ENCODE measurements at places on chromosomes 12 and 14. TPM values are rescaled to one million over a fixed set of nuclear protein-coding genes. Genes with fewer than 3 reads are reported as not detected.

DNA sequence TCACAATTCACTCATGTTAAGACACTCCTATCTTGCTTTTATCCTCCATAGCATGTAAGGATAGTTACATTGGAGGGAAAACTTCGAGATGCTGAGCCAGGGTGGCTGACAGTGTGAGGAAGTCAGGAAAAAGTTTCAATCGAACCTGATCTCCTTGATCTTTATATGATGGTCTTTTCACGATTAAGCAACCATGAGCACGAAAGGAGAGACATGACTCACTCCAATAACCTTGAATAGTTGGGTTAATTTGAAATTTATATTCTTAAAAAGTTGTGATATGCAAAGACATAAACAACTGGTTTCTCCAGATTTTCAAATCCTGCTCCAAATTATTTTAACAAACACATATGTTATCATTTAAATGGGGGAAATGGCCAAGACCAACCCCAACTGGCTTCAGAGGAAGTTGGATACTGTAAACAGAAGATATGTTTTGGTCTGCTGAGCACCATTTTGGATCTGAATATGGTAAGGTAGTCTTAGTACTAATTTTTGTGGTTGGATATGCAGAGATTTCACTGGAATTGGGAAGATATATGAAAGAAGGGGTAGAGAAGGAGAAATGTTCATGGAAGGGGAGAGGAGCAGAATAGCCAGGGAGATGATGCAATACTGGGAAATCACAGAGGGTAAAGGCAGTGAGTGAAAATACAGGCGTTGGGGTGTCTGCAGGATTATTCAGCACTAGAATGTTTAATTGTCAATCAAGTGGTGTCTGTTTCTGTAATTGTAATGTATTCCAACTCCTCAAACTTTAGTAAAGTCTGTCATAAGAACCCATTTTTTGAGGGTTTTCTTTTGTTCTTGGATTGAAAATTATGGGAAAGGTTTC is 185.2 kb upstream of the SLC38A2 start:
- no peak overlapping the region for H3K27ac ChIP-seq
- H3K4me3 ChIP-seq = no peak overlapping the region
- H3K4me1 ChIP-seq = no peaks in the 10 kb centered on the region
- no peaks in the 10 kb centered on the region for H3K27me3 ChIP-seq
- peaks cover 23% of the 10 kb centered on the region for H3K36me3 ChIP-seq

DNA sequence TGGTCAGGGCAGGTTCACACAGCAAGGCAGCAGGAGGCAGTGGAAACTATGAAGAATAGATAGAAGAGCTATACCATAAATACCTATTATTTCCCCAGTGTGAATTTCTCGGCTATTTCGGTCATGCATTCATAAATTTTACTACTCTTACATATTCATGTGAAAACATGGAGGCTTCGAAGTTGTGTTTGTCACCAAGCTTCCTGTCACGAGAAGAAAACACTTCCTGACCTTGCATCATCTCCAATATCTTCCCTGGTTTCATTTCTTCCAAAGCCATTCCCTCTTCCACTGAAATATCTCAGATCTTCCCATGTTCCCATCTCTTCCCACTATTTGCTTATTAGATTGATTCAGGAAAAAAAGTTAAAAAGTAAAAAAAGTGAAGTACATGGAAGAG is 80.4 kb downstream of the CPNE8 start:
- H3K4me1 ChIP-seq = no peaks in the 10 kb centered on the region
- no peak for DNase-seq
- no peaks in the 10 kb centered on the region for H3K27me3 ChIP-seq

GRCh38 chr12:131975228-131975627 is 25.5 kb downstream of the EP400 start:
- no peak for DNase-seq
- peaks cover 5% of the 10 kb centered on the region for H3K4me1 ChIP-seq
- H3K27ac ChIP-seq = no peak overlapping the region
- H3K4me3 ChIP-seq = no peak overlapping the region
- peaks cover 3% of the 10 kb centered on the region for H3K36me3 ChIP-seq

ANKRD9 gene
- 8.8 TPM for total RNA-seq

DNA sequence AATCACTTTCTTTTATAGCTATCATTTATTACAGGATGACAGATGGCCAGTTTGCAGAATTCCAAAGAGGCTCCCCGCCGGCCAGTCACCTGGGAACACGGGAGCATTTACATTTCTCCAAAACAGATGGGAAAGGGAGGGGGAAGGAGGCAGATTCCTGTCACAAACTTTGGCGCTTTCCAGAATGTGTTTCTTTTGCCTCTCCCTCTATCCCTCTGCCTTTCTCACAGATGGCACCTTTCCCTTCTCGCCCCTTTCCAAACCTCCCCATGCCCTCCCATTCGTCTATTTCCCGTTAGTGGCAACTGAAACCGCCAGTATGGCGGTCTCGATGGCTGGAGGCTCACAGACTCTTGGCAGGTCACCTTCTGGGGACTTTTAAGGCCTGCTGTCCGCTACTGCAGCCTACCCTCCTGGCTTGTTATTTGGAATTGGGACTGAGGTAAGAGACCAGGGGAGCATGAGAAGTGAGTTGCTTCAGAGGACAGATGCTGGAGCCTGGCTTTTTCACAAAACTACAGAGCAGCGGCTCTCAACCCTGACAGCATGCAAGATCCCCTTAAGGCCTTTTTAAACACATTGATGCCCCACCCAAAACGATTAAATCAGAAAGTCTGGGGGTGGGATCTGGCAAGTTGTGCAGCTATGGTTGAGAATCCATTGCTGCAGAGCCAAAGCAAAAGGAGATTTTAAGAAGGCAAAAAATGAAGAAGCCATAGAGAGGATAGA is 161.5 kb upstream of the VASH1 start:
- no peak for DNase-seq
- peaks cover 3% of the 10 kb centered on the region for H3K27me3 ChIP-seq
- H3K4me3 ChIP-seq = no peak overlapping the region
- H3K27ac ChIP-seq = no peak overlapping the region
- no peaks in the 10 kb centered on the region for H3K4me1 ChIP-seq

DNA sequence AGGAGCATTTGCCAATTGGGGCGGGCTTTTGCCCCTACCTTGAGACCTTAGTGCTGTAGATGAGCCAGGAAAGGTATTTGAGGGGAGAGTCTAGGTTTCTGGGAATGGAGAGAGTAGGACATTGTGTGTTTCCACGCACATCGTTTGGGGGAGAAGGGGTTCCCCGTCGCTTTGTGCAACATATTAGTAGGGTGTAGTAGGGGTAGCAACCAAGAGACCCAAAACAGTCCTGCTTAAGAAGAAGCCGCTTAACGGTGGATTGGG is 694 bp upstream of the PTGES3 start:
- peak overlapping the region; percentile 98 for H3K27ac ChIP-seq
- peak overlapping the region; percentile 100 for H3K4me3 ChIP-seq
- peaks cover 23% of the 10 kb centered on the region for H3K4me1 ChIP-seq
- no peaks in the 10 kb centered on the region for H3K27me3 ChIP-seq
- no peak for DNase-seq

DNA sequence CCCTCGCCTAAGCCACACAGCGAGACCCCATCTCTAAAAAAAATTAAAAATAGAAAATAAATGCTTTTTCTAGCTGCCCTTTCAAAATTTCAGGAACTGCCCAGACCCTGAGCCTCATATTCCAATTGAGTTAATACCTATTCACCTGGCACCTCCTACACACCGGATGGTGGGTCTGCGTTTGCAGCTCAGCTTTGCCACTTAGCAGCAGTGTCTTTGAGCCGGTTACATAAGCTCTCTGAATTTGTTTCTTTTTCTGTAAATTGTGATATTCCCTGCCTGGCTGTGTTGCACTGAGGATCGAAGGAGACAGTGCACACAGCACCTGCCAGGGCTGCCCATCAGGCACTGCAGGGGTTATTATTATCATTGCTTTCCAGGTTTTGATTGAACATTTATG is 125.6 kb downstream of the EML1 start:
- no peaks in the 10 kb centered on the region for H3K36me3 ChIP-seq
- H3K4me3 ChIP-seq = no peak overlapping the region
- H3K4me1 ChIP-seq = no peaks in the 10 kb centered on the region

DNA sequence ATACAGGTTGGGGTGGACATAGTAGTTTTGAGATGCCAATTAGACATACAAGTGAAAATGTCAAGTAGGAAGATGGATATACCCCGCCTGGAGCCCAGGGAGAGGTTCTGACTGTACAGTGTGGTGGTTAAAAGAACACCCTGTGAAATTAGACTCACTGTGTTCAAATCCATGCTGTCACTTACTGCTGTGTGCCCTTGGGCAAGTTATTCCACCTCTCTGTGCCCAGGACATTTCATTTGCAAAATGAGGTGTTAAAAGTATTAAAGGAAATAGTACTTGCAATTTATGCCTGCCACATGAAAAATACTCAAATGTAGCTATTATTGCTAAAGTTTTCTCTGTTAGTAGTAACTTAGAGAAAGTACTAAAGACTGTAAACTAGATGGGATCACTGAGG is 18.5 kb downstream of the GALNT4 start:
- no peak overlapping the region for H3K27ac ChIP-seq
- no peaks in the 10 kb centered on the region for H3K27me3 ChIP-seq
- no peak for DNase-seq
- H3K36me3 ChIP-seq = peaks cover 32% of the 10 kb centered on the region
- peaks cover 12% of the 10 kb centered on the region for H3K4me1 ChIP-seq

GRCh38 chr12:26297396-26298070 is 102.2 kb downstream of the SSPN start:
- no peaks in the 10 kb centered on the region for H3K36me3 ChIP-seq
- H3K4me3 ChIP-seq = no peak overlapping the region
- H3K4me1 ChIP-seq = peaks cover 13% of the 10 kb centered on the region
- DNase-seq = no peak

- H3K27me3 ChIP-seq = peaks cover 21% of the 10 kb centered on the region
- H3K27ac ChIP-seq = no peak overlapping the region
Measured at GRCh38 chr14:59098377-59098776, 90.1 kb upstream of the DAAM1 start.

DNA sequence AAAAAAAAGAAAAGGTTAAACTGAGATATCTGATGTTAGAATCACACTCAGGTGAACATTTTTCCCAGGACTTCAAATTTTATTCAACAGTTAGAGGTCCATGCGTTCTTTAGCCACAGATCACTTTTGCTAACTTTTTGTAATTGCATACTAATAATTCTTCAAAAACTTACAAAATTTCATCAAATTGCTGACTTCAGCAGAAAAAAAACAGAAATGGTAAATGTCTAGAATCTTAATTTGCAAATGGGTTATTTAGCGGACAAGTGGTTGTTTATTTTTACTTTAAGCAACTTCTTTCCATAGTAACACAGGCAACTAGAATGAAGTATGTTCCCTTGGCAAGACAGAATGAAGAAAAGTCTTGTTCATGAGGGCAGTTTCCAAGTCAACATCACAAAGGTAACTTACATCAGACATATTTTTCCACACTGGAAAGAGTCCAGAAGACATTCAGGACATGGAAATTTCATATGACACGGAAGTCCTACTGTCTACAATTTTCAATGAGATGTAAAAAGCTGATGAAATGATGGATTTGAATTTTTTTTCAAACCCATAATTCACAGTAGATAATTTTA is 62.5 kb upstream of the SOX5 start:
- H3K36me3 ChIP-seq = no peaks in the 10 kb centered on the region
- H3K4me3 ChIP-seq = no peak overlapping the region
- DNase-seq = no peak

PTPRO gene
- total RNA-seq = 3.7 TPM

DNA sequence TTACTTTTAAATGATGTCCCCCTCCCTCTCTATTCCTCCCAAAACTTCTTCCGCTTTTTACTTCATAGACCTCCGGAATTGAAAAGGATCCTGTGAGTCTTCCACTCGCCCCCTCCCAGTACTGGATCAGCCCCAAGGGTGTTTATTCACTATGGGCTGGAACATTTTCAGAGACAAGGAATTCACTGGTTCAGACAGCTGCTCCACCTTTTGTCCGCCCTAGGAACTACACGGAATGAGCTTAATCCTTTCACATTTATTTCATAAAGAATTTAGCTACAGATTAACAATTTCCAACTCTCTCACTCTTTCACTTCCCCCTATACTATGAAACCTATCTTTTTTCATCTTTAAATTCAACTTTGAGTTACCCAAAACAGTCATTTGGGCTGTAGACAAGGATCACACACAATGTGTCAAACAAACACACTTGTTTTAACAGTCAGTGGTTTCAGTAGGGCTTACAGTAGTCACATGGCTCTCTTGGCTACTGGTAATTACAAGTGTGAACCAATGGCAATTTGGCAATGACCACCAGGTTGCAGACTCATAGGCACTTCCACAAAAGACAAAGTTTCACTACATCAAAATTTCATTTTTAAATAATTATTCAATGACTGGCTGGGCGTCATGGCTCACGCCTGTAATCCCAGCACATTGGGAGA is 20.6 kb downstream of the CNIH1 start:
- H3K27ac ChIP-seq = no peak overlapping the region
- DNase-seq = no peak
- no peaks in the 10 kb centered on the region for H3K27me3 ChIP-seq

DNA sequence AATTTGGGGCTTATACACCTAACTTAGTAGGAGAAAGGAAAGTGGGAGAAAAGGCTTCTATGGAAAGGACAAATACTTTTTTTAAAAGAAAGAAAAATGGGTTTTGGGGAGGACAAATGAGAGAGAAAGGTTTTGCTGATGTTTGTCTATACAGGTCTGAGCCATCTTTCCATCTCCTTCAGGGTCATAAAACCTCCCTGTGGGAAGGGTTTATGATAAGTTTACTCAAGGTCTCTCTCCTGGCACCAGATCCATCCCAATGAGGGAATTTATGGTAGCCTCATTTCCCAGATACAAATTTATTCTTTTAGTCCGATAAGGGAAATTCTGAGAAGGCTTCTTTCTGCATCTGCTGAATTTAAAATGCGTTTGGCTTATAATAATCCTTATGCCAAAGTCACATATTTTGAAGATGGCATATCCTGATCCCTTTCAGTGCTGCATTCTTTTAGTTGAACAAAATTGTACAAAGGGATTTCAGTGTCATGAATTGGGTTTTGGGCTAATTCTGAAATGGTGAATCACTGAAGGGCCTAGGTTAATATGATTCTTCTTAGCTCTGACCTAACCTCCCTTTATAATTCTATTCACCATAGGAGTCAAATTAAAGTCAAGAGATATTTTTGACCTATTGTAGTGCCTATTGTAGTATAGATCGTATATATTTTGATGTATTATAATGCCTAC is 173.5 kb upstream of the DYRK2 start:
- H3K27me3 ChIP-seq = no peaks in the 10 kb centered on the region
- H3K27ac ChIP-seq = no peak overlapping the region
- no peak for DNase-seq
- peaks cover 2% of the 10 kb centered on the region for H3K4me1 ChIP-seq

SLCO1B3 gene
- not detected for total RNA-seq

MTHFD1 gene
- 146 TPM for total RNA-seq

GRCh38 chr14:38209572-38210557 is 2.2 kb downstream of the SSTR1 start:
- DNase-seq = peak; percentile 35
- H3K4me1 ChIP-seq = peaks cover 16% of the 10 kb centered on the region
- H3K4me3 ChIP-seq = peak overlapping the region; percentile 61
- no peaks in the 10 kb centered on the region for H3K36me3 ChIP-seq

C1QL4 gene
- total RNA-seq = not detected

DNA sequence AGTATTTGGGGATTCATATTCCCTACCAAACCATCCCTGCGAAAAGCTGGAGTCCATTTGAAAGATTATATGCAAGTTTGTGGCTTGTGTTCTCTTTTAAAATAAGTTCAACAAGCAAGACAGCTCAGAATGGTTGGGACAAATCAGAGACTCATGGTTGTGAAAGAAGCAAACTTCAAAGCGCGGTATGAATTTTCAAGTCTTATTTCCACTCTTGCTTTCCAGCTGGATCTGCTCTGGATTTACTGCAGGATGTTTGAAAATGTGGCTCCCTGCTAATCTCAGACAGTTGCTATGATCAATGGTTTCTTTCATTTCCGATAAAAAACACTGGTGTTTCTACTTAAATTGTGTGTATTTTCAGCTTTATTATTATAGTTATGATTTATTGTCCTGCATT is 477.5 kb downstream of the RAD51B start:
- H3K4me3 ChIP-seq = no peak overlapping the region
- no peak for DNase-seq
- H3K4me1 ChIP-seq = peaks cover 15% of the 10 kb centered on the region
- H3K36me3 ChIP-seq = peaks cover 32% of the 10 kb centered on the region

Measured in activated naive CD8-positive, alpha-beta T cell treated with anti-CD3 and anti-CD28 coated beads, Interleukin-2, amount 10 ng/mL, durations not matched to agents 7 days and 5 days (primary cell).